Stimulated activated naive B cell treated with anti-CD40 and anti-IgM and Interleukin-4, amounts not matched to agents 10 μg/mL and 1 μg/mL and 100 μg/mL, for 72 hours (primary cell): ENCODE measurements at places on chromosomes 5 and 9.

DNA sequence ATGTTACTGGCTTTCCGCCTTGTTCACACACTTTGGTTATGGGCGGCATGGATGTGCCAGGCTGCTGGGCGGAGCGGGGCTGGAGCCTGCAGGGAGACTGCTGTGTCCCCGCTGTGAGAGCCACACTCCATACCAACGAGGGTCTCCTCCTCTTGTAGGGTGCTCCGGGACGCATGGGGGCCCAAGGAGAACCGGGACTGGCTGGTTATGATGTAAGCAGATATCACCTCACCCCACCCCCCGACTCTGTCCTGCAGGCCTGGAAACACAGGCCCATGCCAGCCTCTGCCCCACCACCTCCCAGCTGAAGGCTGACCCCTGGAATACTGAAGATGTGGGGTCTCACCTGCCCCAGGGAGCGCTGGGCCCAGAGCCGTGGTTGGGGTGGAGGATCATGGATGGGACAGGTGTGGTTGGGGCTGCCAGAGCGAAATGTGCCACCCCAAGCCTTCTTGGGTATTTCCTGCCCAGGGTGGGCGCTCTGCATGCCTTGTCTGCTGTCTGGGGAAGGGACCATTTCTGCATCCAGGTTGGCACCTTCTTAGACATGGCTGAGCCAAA, 39.3 kb upstream of the ORM1 start:
- DNase-seq: no peak

DNA sequence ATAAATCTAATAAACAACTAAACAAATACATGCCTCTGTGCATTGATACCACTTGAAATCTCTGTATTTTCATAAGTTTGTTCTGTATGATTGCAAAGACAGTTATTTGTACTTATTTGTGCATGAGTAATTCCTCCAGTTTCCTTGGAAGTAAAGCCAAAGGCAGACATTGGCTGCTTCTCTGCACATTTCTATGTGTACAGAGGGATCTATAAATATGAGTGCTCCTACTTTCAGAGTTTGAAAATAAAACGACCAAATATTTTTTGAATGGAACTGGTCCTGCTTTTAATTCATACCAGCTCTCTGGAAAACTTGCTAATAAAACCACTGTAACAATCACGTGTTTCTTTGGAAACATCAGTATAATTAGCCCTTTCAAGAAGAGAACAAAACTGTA, 306.5 kb downstream of the MAN2A1 start:
- DNase-seq: no peak

DNA sequence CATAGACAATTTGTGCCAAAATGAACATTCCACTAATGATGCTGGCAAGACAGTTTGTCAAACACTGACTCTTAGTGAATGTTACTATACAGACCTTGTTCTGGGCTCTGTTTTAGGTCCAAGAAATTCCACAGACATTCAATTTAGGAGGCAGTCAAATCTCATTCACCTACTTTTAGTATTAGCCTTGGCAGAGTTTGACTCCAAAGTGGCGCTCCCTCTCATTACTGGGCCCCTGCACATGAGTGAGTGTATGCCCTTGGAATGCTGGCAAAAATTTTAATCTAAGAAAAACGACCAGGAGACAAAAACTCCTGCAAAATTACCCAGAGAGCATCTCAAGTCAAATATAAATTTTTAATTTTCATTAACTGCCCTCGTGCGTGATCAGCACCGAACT, 94.9 kb upstream of the SLC27A6 start:
- no peak for DNase-seq

DNA sequence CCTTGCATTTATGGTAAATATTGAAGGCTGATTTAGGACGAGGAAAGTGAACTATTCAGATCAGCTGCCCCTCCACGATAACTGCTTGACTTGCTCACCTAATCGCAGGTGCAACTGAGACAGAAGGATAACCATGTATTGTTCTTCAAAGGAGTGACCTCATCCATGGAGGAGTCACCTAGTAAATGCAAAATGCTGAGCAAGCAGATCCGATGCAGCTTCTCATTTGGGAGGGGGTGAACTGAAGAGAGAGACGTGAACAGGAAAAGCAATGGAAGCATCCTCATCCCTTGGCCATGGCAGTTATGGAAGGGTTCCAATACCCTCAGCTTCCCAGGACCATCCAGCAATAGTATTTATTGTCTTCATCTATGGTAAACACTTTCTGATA, 47.5 kb downstream of the RASGRF2 start:
- DNase-seq: no peak

DNA sequence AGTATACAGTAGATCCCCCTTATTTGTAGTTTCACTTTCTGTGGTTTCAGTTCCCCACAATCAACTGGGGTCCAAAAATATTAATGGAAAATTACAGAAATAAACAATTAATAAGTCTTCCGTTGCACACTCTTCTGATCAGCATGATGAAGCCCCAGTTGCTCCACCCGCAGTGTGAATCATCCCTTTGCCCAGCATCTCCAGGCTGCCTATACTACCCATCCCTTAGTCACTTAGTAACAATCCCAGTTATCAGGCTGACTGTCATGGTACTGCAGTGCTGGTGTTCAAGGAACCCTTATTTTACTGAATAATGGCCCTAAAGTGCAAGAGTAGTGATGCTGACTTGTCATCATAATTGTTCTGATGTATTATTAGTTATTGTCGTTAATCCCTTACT, 28.9 kb downstream of the SHC3 start:
- no peak for DNase-seq

GRCh38 chr9:134575103-134575900, 66.3 kb upstream of the COL5A1 start:
- DNase-seq: no peak

DNA sequence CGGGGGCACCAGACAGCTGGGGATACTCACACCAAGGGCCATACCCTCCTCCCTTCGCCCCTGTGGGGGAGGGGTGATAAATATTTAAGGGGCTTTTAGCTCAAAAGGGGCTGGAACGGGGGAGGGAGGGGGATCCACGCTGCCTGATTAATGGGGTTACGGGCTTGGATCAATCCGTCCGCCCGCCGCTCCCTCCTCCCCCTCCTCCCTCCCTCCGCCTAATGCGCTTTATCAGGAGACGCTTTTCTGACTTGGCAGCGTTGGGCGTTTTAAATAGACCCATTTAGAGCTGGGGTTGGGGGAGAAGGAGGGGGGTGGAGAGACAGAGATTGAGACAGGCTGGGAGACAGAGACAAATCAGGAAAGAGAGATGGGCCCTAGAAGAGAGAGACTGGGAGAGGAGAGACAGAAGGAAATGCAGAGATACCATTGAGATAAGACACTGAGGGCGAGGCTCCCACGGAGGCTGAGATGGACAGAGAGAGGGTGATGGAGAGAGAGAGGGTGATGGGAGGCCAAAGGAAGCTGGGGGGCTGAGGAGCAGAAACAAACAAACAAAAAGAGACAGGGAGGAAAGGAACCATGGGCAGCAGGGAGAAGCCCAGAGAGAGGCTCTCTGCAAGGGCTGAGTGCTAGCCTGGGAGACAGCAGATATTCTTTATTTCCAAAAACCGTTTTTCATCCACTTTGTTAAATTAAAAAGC, 10.3 kb downstream of the CNTFR start:
- DNase-seq: no peak

- DNase-seq: no peak
Measured at GRCh38 chr9:93663877-93664548, 87.6 kb downstream of the PHF2 start.

- DNase-seq: no peak
Measured at GRCh38 chr5:77065256-77065655, 21.8 kb downstream of the ZBED3 start.

- DNase-seq: no peak
Measured at GRCh38 chr5:13749766-13750165, 194.7 kb downstream of the DNAH5 start.

DNA sequence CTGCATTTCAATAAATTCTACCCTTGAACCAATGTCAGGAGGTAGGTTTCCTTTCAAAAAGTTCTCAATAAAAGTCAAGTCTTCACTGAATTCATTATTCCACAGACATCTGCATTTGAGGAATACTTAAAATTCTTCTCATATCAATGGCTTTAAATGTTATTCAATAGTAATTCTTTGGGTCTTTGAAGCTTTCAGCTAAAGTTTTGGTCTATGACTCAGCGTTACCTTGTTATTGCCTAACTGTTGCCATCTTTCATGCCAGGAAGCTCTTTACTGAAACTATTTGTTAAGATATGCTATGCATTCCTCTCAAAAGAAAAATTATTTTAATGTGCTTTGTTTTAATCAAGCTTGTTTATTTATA, 170.5 kb downstream of the NNT start:
- DNase-seq: no peak

DNA sequence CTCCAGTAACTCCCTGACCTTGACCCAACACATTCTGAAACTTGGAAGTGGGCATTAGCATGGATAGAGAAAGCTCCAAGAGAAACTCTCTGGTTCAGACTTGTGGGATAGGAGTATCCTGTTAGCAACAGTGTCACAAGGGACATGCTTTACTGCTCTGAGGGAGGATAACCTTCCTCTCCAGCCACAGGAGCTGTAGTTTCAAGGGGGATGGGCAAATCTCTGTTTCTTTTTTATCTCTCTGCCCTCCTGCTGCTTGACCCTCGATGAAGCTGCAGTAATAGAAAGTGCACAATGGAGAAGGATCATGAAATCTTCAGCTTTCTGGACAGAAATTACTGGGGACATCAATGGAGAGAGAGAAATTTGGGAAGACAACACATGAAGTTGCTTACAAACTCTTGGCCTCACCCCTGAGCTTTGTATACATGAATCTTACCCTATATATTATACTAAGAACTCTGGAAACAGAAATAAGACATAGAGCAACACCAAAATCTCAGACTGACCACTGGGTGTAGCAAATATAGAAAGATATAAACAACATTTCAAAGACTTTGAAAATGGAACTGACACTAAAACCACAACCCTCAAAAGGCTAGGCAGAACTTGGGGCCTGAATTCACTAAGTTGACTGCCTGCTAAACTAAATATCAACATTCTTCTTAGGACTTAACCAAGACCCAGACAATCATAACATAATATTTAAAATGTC, 471.0 kb upstream of the MEF2C start:
- DNase-seq: no peak

DNA sequence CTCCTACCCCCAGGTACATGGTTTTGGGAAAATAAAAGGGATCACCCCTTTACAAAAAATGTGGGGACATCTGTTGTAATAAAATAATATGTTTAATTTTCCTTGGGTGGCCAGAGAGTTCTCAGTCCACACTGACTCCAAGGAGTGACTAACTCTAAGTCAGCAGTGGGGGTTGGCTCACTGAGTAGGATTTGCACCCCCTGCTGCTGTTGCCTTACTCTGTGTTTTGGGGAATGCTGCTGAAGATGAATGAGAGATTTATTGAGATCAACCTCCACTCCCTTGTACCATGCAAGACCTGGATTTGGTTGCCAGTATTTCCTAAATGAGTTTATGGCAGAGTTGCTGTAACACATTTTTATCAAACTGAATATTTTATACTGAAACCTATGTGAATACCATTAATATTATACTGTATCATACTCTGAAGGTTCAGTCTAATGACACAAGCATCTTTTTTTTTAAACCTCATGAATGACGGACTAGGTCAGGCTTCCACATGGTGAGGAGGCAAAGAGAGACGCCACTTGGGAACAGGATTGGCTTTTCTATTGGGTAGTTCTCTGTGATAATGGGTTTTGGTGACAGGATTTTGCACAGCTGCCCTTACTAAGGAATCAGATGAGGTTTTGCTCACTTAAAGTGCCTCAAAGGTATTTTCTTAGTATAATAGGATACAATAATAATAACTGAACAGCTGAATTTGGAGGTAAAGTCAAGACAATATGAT, 121.3 kb upstream of the OSMR start:
- no peak for DNase-seq

- DNase-seq: no peak
Measured at GRCh38 chr9:109986521-109986991, 206.6 kb downstream of the PALM2AKAP2 start.

DNA sequence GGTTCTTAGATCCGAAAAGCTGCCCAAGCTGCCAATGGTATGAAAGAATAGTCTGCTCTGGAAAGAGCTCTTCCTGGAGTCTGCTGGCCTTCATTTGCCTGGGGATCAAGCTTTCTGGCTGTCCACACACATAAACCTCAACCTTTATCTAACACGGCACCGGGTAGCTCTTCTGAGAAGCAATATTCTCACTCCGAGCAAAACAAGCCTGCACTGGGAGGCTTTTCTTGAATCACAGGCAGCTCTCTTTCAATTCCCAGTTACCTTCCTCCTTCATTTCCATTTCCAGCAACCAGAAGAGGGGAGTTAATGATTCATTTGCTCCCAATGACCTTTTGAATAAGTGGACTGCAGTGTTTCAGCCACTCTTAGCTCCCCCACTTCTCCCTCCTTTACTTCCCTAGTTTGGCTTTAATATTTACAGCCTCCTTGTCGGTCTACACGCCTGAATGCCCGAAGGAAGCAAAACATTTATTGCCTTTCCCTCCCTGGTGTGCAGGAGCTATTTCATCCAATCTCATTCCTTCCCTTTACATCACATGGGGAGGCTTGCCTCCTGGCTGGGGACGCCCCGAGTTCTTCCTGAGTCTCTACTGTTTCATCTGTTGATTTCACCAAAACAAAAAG, 187.1 kb downstream of the ARHGEF28 start:
- DNase-seq: no peak

- DNase-seq: no peak
Measured at GRCh38 chr9:28053096-28053777, 480.0 kb upstream of the C9orf72 start.

DNA sequence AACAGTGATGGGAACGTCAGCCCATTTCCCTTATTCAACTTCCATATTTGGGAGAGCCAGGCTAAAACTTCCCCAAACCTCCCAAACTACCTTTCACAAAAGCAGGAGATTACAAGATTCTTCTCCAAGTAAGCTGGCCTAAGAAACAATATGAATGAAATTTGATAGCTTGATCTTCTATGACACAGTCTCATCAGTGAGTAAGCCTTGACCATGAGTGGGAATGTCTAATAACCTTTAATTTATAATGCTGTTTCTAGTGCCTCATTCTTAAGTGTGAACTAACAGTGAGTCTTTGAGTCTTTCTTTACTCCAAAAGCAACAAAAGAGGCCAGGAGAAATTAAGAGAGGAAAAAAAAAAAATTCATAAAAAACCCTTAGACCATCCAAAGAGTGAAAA, 1379.9 kb downstream of the EFNA5 start:
- DNase-seq: no peak

- DNase-seq: no peak
Measured at GRCh38 chr9:16709924-16710323, 160.5 kb downstream of the BNC2 start.

DNA sequence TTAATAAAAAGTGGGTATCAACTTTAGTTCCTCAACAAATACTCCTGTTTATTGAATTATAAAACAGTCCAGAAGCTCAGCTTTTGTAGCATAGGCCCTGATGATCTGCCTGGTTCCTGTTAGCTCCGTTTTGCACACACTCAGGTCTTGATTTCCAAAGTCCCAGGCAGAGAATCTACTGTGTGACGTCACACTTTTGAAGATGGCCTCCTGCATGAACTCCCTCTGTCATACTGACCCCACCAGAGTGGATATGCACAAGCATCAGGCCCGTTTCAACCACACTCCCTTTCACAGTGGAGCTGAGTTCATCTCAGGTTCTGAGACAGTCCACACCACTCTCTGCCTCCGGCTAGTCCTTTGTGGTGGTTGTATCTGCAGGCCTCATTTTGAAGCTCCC, 353.1 kb downstream of the PTPRD start:
- DNase-seq: no peak

- no peak for DNase-seq
Measured at GRCh38 chr9:89428901-89429890, 68.7 kb downstream of the SEMA4D start.

- DNase-seq: no peak
Measured at GRCh38 chr9:108443019-108443633, 412.7 kb downstream of the ACTL7B start.

GRCh38 chr9:108980893-108981292, 32.4 kb downstream of the CTNNAL1 start:
- no peak for DNase-seq

GRCh38 chr5:67774786-67775185, 440.8 kb upstream of the PIK3R1 start:
- no peak for DNase-seq
